ENCODE measurements at places on chromosomes 1 and 21.

GRCh38 chr1:241531195-241532161, 700 bp upstream of the KMO start:
- DNase-seq: no peak

- DNase-seq: no peak
These were observed 48.6 kb downstream of the KCNAB2 start for GRCh38 chr1:6094246-6094645.

DNA sequence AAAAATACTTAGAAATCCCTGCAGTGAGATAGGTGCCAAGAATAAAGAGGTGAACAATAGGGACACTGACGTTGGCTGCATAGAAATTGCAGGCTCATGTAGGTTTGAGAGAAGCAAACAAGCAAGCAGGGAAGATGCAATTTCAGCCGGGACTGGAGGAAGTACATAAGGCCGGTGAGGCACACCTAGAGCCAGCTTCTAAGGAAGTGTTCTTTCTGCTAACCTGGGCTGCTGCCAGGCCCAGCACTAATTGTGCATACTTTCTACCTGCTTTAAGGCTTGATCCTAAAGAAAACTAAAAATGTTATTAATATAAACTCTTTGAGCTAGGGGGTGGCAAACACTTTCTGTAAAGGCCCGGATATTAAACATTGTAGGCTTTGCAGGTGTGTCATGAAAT, 71.0 kb downstream of the LMO4 start:
- DNase-seq: no peak

DNA sequence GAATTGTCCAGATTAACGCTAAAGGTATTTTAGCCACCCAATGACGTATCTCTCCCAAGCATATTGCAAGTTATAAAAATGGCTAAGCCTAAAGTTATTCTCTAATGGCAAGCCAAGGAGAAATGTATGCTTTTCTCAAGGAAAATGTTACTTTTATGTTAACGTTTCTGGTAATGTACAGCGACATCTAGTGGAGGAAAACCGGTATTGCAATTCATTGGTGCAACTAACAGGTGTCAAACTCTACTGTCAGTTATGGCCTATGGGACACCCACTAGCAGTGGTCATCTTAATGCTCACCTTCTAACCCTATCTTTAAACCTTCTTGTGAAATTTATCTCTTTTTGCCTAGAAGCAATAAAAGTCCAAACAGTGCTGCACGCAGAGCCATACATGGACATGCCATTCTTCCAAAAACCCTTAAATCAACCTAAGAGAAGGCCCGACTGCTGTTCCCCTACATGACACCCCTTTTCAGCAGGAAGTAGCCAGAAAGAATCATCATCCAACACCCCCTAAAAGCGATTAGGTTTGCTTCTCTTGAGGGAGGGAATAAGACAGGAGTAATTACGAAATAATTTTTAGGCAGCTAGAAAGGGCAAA, 68.7 kb upstream of the LRIF1 start:
- peak; percentile 18 for DNase-seq

GRCh38 chr1:50080904-50081586, 27.7 kb upstream of the ELAVL4 start:
- DNase-seq: no peak

DNA sequence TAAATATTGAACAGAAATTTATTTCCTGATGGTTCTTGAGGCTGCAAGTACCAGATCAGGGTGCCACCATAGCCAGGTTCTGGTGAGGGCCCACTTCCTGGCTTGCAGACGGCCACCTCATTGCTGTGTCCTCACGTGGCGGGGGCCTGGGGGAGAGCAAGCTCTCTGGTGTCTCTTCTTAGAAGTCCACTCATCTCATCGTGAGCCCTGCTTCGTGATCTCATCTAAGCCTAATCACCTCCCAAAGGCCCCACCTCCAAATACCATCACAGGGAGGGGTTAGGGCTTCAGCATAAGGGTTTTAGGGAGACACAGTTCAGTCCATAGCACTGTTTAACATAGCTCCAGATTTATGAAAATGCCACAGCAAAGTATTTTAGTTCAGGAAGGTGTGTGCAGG, 119.7 kb downstream of the PRDM2 start:
- DNase-seq: no peak

- no peak for DNase-seq
These were observed 101.6 kb downstream of the DMRTB1 start for GRCh38 chr1:53560581-53561502.

DNA sequence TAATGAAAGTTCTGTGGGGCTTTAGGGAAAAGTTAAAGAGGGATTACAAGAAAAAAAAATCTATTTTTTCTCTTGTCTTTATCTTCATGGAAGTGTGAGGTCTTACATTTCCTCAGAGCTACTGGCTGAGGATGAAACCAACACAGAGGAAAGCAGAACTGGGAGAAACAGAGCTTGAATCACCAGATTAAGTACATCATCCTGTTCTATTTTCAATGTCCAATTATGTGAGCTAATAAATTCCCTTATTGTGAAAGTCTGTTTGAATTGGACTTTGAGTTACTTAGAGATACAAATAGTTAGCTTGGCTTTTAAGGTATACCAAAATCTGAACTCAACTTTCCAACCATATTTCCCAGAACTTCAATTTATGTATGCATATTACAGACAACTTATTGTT, 69.2 kb downstream of the LPGAT1 start:
- DNase-seq: no peak

- no peak for DNase-seq
These were observed 188.7 kb downstream of the COL11A1 start for GRCh38 chr1:102919659-102920058.
